Ureter (tissue), 1 donor: ENCODE measurements at places on chromosomes 7 and 10. TPM values are rescaled to one million over a fixed set of nuclear protein-coding genes. Genes with fewer than 3 reads are reported as not detected.

The PPA1 gene
- 125 TPM for total RNA-seq

The GIMAP2 gene
- total RNA-seq, result 11.5 TPM

The TMEM176A gene
- total RNA-seq, result 30.7 TPM

The WDR91 gene
- 27.9 TPM for total RNA-seq

The SMKR1 gene
- total RNA-seq, result 2.2 TPM

The SLC18A2 gene
- 2.1 TPM for total RNA-seq

The LIPF gene
- total RNA-seq, result not detected

The EBLN1 gene
- total RNA-seq, result not detected

The SP4 gene
- total RNA-seq, result 13.3 TPM

GRCh38 chr7:44289341-44290251, 35.8 kb downstream of the CAMK2B start:
- peak; percentile 34 for DNase-seq

- no peak for DNase-seq
These were observed 228.4 kb downstream of the ARHGAP12 start for GRCh38 chr10:31700181-31700611.

GRCh38 chr7:44634839-44635591, 28.6 kb downstream of the OGDH start:
- DNase-seq, result no peak

DNA sequence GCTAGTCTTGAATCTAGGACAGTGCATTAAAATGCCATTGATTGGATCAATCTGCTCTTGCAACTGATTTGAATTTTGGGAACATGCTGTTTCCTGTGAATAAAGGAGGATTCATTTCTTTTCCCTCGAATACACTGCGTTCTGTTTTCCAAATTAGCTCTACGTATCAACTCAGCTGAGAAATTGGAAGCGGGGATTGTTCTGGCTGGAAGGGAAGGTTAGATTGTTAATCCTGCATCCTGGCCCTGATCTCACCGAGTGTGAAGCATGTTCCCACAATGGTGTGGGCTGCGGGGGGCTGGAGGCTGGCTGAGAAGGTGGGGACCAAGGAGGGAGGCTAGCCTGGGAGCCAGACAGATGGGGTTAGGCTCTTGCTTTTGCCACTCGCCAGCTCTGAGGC, 17.6 kb downstream of the HTRA1 start:
- no peak for DNase-seq

DNA sequence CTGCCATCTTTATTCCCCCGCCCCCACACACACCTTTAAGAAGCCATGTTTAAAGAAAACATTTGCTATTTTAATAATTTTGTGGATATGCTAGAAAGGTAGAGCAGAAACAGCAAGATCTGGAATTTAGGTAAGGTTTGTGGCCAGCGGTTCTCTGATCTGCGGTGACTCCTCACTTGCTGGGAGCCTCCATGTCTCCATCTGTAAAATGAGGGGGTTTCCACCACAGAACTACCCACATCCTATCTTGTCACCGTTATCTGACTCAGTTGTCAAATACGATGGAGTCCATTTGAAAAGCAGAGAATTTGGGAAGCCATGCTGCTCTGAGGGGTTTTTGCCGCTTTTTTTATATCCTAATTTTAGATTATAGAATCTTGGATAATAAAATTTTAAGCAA, 23.3 kb downstream of the MACC1 start:
- no peak for DNase-seq

GRCh38 chr7:77383333-77383740, 32.8 kb downstream of the GSAP start:
- DNase-seq, result no peak

DNA sequence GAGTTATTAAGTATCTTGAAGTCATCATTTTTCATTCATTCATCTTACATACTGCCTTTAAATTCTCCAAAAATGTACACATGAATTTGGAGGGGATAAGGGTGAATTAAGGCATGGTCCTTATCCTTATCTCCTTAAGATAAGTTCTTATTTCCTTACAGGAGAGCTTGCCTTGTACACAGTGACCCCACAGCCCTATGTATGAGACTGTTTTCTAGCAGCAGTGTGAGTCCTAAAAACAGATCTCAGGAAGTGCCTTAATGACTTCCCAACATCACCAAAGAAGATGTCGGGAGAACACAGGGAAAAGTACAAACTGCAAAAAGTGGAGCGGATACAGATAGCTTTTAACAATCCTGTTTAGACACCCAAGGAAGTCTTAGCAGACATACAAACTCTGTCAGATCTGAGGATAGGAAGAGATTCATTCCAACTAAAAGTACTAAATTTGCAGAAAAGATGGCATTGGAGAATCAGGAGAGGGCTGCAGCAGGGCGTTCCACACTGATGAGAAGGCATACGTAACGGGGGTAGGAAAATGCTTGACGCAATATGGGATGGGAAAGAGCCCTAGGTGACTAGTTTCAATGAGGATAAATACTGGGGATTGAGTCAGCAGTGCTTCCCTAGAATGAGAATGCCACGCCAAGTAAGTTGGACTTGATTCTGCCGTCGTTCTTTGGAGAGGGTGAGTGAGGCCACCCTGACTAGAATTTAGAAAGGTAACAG, 570.2 kb downstream of the PARD3 start:
- DNase-seq, result no peak

DNA sequence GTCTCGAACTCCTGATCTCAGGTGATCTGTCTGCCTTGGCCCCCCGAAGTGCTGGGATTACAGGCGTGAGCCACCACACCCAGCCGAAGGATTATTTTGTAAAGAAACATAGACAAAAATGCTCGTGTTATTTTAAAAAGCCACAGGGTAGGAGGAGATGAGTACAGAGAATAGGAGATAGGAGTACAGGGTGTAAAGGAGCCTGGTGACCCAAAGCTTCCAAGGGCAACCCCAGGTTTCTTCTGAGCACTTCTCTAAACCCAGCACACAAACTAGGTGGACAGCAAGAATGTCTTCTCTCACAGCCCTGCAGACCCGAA, 54.7 kb downstream of the ZNF467 start:
- DNase-seq, result no peak

DNA sequence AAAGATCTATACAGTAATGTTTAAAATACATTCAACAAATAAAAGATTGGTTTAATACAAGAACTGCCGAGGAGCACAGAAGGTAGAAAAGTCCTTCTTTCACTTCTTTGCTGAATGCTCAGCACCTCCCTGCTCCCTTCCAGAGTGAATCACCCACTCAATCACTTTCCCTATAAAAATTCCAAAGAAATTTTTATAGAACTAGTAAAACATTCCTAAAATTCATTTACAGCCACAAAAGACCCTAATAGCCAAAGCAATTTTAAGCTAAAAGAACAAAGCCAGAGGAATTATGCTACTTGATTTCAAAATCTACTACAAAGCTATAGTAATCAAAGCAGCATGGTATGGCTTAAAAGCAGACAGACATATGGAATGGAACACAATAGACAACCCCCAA, 320.9 kb downstream of the PCLO start:
- no peak for DNase-seq

GRCh38 chr10:6597478-6597877, 17.4 kb upstream of the PRKCQ start:
- DNase-seq, result no peak

GRCh38 chr10:118080817-118081216, 34.1 kb upstream of the RAB11FIP2 start:
- no peak for DNase-seq

DNA sequence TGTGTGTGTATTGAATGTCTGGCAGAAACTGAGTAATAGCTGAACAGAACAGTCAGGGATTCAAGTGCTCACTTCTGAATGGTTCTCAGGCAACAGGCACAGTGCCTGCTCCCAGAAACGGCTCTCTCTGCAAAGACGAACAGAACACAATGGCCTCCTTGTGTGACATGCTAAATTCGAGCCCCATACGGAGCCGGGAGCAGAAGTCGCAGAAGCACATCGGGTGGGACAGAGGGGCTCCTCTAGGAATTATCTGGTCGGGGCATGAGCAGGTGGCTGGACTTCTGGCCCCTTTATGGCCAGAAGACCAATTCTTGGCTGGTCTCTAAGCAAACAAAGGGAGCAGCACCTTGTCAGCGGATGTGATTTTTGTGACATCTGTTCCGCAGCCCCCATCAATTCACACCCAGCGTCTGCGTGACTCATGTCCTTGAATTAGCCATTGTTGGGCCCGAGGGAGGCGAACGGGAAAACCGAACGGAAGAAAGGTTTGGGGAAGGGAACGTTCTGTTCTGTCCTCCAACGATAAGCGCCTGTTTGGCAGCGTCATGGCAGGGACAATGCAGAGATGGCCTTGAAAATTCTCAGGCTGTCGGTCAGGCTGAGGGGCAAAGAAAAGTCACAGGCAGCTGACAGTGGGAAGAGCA, 47.3 kb upstream of the NPTX2 start:
- DNase-seq, result no peak

GRCh38 chr10:33810986-33811385, 476.5 kb upstream of the NRP1 start:
- DNase-seq, result no peak
